ENCODE measurements at places on chromosomes 16 and 17. TPM values are rescaled to one million over a fixed set of nuclear protein-coding genes. Genes with fewer than 3 reads are reported as not detected.
A peak's percentile ranks its signal among the peaks of the same experiment; 100 is the strongest.

SENP3 gene
- 29.8 TPM for total RNA-seq

C1QTNF1 gene
- total RNA-seq: 15.8 TPM

SDR42E2 gene
- total RNA-seq: not detected

PRSS27 gene
- total RNA-seq: 0.39 TPM

C17orf67 gene
- 0.79 TPM for total RNA-seq

ARMC5 gene
- 3.6 TPM for total RNA-seq

HOXB1 gene
- not detected for total RNA-seq

CES5A gene
- not detected for total RNA-seq

HNF1B gene
- not detected for total RNA-seq

GRCh38 chr16:12436201-12436657 lies 367.5 kb downstream of the CPPED1 start:
- no peak for DNase-seq

GRCh38 chr16:46746821-46747776 lies 1.0 kb downstream of the MYLK3 start:
- DNase-seq: no peak

DNA sequence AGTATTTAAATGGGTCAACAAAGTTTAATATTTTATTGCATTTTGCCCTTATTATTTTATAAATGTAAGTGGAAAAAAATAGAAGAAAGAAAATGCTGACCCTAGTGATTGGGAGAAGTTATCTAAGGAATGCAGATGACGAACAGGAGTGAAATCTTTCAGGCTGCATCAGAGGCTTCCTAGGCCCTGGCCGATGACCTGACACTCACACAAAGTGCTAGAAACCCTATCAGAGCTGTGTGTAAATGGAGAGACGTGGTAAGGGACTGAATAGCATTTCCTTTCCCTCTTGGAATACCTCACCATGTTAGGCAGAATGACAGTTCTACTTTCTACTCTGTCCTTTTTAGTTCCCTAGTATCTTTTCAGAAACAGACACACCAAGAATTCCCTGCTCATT lies 44.9 kb upstream of the CNEP1R1 start:
- DNase-seq: no peak

DNA sequence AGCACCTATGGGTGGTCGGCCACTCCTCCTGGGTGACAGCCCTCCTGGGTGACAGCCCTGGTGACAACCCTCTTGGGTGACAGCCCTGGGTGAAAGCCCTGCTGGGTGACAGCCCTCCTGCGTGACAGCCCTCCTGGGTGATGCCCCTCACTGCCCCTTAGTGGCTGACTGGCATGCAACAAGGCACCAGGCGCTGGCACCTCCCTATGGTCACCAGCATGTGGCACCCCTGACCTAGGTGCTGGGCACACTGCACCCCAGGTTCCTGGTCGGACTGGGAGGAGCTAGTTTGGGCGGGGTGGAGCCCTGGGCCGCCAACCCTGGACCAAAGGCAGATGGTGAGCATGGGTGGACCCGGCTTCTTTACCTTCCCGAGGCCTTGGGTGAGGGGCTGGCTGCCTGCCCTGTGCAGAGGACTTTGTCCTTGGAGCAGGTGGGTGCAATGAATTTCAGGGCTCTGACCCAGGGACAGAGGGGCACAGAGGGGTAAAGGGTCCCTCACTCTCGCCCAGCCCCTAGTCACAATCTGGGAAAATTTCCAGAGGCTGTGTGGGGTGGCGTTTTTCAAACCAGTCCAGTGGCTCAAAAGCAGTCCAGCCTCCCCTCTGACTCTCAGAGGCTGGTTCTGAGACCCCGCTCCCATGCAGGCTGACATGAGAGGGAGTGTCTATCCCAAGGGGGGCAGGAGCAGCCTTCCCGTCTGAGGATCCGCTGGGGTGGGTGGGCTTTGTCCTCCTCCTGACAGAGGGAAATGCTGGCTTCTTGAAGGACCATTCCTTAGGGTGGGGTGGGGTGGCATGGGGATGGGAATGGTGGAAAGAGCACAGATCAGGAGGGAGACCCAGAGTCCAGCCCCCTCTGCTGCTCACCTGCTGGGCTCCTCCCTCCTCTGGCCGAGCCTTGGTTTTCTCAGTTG lies 25.9 kb upstream of the TNFRSF13B start:
- DNase-seq: no peak

GRCh38 chr17:2958706-2959222 lies 104.6 kb downstream of the OR1D5 start:
- no peak for DNase-seq

GRCh38 chr17:10600571-10600970 lies 51.1 kb upstream of the MYH2 start:
- DNase-seq: no peak

DNA sequence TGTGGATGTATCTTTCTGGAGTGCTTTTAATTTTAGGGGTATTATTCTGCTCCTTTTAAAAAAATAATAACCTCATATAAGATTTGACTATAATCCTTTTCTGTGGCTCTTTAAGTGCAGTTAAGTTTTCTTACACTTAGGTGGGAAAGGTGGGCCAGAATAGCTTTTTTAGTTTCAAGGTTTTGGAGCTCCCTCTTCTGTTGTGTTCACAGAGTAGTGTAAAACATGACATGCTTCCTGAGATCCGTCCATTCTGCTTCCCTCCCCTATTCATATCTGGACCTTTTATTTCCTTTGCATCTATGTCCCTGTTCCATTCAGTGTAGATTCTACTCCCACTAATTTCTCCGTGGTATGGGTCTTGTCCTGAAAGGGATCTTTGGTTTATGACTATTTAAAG lies 12.8 kb downstream of the LRRC36 start:
- no peak for DNase-seq

GRCh38 chr16:84603140-84603816 lies 14.6 kb downstream of the COTL1 start:
- no peak for DNase-seq

DNA sequence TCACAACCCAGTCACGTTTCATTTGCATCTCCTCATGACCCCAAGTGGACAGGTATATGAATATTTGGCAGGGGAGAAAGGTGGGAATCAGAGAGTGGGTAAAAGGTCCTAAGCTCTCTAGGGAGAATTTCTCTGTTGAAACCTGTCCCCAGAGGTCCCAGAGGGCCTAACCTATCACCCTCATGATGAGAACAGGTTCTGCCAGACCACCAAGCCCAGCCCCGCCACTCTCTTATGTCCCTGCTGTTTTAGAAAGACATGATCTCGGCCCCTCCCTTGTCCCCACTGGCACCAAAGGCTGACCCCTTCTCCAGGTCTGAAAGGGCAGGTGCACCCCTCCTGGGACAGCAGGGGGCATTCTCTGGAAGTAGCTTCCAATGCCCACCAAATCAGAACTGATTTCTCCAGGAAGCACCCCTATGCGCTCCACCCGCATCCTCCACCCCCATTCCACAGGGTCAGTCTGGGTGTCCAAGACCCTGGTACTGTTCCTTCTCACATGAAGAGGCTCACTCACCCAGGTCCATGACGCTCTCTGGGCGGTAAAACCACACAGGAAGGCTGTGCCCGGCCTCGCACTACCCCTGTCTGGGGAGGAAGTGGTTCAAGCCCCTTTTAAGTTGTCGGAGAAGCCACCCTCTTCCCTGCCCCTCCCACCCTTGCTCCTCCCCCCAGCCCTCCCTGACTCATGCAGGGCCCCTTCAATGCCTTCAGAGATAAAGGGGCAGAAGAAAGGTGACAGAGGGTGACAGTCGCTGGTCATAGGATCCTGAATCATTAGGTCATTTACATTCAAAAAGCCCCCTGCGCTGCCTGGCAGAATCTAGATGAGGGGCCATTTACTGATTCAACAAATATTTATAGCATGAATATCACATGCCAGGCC lies at the start of gene CCR7:
CCR7 (minus strand) TSS at position 590 of the 886 bp plus-strand sequence; CDS start at position 527, 63 bp downstream.
- no peak for DNase-seq

DNA sequence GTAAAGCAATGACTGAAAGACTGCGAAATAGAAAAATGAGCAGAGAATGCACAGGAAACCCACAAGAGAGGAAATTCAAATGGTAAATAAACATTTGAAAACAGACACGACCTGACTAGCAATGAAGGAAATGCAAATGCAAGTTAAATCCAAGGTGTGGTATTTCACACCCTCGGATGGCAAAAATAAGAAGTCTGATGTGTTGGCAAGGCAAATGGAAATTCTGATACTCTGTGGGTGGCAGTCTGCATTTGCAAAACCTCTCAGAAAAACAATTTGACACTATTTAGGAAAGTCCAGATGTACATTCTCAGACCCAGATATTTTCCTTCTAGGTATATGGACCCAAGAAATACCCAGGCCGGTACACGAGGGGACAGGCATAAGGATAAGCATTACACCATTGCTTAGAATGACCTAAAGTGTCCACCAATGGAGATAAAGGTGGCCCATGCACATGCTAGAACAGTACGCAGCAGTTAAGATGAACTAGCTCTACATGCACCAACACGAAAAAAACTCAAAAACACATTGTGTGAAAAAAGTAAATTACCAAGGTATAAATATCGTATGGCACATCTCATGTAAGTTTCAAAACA lies 116.7 kb downstream of the GAS7 start:
- DNase-seq: no peak

DNA sequence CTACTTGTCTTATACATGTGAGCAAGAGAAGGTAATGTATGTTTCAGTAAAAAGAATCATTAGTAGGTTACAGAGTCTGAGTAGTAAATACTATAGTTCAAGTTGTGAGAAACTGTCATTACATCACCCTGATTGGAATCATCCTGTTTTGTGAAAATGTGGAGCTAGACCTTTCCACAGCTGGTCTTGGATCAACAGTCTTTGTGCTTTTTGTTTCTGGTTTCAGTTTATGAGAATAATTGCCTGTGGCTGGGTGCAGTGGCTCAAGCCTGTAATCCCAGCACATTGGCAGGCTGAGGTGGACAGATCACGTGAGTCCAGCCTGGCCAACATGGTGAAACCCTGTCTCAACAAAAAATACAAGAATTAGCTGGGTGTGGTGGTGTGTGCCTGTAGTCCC lies 19.7 kb upstream of the SHISA9 start:
- no peak for DNase-seq

DNA sequence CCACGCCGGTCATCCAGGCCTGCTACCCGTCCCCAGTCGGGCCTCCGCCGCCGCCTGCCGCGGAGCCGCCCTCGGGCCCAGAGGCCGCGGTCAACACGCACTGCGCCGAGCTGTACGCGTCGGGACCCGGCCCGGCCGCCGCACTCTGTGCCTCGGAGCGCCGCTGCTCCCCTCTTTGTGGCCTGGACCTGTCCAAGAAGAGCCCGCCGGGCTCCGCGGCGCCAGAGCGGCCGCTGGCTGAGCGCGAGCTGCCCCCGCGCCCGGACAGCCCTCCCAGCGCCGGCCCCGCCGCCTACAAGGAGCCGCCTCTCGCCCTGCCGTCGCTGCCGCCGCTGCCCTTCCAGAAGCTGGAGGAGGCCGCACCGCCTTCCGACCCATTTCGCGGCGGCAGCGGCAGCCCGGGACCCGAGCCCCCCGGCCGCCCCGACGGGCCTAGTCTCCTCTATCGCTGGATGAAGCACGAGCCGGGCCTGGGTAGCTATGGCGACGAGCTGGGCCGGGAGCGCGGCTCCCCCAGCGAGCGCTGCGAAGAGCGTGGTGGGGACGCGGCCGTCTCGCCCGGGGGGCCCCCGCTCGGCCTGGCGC lies 2.4 kb downstream of the HIC1 start:
- DNase-seq: no peak

- DNase-seq: no peak
Measured at GRCh38 chr16:23391381-23392222, 61.4 kb downstream of the COG7 start.

DNA sequence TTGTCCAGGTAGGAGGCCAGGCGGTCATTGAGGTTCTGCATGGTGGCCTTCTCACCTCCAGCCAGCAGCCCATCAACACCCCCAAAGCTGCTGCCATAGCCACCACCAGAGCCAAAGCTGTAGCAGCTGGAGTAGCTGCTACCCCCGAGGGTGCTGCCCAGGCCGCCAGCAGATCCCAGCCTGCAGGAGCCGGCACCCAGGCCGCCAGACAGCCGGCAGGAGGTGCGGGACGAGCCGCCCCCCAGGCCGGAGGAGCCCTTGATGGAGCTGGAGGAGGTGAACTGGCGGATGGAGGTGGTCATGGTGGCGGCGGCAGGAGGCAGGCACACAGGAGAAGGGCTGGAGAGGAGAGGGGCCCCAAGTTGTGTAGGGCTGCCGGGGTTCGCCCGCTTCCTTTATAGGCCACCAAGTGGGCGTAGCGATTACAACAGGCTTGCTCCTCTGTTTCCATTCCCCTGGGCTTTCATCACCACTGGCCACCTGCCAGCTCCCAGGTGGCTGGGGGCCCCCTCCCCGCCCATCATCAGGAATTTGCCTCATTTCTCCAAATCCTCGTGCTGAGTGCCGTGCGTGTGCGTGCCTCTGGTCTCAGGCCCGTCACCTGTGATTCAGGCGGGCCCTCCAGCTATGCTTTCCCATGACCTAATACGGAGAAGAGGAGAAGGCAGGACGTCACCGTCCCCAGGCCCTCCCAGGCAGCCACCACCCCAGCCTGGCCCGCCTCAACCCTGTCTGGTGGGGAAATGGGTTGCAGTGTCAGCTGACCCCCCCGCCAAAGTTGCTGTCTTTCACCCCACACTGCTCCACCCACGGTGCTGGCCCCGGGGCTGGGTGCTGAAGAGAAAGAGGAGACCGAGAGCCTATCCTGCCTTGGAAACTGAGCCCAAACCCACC lies at the start of gene KRT17:
KRT17 (minus strand) TSS at position 368 of the 894 bp plus-strand sequence; CDS start at position 302, 66 bp downstream.
- DNase-seq: no peak

GRCh38 chr17:19250421-19251173 lies 13.4 kb downstream of the EPN2 start:
- DNase-seq: no peak

GRCh38 chr17:58516644-58517377 lies 2.4 kb upstream of the MTMR4 start:
- no peak for DNase-seq

GRCh38 chr17:65515959-65516948 lies 45.2 kb downstream of the AXIN2 start:
- peak; percentile 69 for DNase-seq

- no peak for DNase-seq
Measured at GRCh38 chr17:18323007-18323406, 7.9 kb downstream of the SMCR8 start.

GRCh38 chr16:19356024-19356952 lies 61.4 kb upstream of the TMC5 start:
- DNase-seq: no peak

DNA sequence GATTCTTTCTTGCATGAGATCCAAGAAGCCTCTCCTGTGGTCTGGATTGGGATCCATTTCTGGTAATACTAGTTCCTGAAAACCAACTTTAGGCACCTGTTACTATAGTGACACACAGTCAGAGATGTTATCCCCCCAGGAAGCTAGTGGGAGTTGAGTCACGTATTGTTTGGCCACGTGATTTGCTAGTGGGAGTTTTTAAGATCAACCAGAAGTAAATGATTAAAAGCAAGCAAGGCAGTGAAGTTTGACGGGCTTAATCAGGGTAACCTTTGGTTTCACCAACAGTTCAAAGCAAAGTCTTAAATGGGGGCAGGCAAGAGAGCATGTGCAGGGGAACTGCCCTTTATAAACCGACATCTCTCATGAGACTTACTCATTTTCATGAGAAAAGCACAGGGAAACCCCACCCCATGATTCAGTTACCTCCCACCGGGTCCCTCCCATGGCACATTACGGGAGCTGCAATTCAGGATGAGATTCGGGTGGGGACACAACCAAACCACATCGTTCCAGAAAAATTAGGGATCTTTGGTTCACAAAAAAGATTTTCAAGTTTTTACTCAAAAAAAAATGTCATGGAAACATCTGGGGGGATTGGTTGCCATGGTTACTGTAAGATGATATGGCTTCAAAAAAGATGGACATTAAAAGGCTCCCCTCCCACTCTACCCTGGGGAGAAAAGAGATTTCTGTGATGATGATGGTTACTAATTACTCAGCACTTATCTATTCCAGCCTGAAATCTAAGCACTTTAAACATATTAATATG lies 483.1 kb upstream of the ERCC4 start:
- no peak for DNase-seq

GRCh38 chr17:60077672-60078519 lies 825 bp downstream of the HEATR6 start:
- no peak for DNase-seq

Data from skin of body (tissue), 3 donors.